Hematopoietic multipotent progenitor cell (in vitro differentiated cells): ENCODE measurements at places on chromosomes 7 and 10.
A peak's percentile ranks its signal among the peaks of the same experiment; 100 is the strongest.

DNA sequence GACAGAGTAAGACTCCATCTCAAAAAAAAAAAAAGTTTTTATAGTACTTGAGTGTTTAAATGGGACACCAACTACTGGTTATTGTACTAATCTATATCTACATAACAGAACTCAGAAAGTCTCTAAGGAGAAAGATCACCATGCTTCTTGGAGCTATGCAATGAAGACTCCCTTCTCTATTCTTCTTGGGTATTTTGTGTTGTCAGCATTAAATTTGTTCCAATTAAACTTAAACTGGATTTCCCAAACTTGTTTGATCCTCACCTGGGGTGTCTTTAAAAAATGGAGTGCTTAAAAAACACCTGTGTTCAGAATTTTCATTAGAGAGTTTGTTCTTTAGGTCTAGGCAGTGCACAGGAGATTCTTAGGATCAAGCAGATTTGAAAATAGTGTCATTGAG is 536.0 kb downstream of the GATA3 start:
- DNase-seq: no peak

DNA sequence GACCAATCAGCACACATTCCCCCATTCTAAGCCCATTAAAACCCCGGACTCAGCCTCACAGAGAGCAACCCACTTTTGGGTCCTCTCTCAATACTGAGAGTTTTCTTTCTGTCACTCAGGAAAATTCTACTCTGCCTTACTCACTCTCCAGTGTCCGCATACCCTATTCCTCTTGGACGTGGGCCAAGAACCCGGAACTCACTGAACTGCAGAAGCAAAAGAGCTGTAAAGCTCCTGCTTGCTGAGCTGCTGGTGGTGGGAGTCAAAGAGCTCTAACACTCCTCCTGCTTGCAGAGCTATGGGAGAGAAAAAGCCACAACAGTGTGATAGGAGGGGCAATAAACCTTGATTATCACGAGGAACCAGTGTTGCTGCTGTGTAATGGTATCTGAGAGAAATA is 386.9 kb downstream of the POM121L12 start:
- DNase-seq: no peak

GRCh38 chr7:4998244-4998643 is 39.3 kb upstream of the MMD2 start:
- DNase-seq: no peak

DNA sequence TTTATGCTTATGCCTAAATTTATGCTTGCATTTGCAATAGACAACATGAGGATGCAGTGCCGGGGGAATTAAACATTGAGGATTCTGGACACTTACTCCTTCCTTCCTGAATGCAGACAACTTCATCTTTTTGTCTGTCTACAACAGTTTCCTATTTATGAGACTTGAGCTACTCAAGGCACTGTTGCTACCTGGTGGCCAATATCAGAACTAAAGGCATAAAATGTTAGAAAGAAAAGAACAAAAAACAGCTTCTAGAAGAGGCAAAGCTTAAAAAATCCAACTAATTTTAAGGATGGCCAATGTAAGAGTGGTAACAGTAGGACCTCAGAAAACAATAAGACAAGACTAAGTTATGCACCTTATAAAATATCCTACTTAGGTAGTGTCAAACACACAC is 144.5 kb upstream of the PTN start:
- no peak for DNase-seq

GRCh38 chr7:1673581-1674118 is 3.6 kb downstream of the ELFN1 start:
- DNase-seq: no peak

DNA sequence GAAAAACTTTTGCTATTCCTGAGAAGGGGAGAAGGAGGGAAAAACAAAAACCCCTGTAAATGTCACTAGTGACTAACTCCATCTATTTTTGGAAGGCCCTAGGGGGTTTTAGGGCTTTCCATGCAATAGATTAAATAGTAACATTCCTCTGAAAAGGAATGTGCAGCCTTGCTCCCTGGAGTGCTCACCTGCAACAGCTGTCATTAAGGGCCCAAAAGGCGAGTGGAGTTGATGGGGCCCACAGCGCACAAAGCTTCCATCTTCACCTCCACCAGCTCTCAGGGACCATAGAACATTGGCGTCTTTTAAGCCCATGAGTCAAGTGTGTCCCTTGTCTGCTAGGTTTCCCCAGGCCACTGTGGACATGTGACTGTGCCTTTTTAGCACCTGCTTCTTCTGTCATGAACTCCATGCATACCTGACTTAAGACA is 58.0 kb upstream of the IL6 start:
- no peak for DNase-seq

DNA sequence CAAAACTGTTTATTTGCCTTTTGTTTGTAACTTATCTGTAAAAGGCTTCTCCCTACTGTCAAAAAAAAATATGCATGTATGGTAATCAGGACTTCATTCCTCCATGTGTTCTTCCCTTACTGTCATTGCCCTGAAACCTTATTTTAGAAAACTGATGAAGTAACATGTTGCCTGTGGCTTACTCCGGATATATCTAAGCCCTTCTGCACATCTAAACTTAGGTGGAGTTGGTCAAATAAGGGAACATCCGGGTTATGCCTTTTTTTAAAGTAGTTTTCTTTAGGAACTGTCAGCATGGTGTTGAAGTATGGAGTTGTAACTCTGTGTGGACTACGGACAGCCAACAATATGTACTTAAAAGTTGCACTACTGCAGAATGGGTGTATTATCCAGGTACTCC is 6.2 kb downstream of the SAR1A start:
- DNase-seq: no peak

- DNase-seq: no peak
These were observed 8.1 kb downstream of the ASB4 start for GRCh38 chr7:95493844-95494243.

DNA sequence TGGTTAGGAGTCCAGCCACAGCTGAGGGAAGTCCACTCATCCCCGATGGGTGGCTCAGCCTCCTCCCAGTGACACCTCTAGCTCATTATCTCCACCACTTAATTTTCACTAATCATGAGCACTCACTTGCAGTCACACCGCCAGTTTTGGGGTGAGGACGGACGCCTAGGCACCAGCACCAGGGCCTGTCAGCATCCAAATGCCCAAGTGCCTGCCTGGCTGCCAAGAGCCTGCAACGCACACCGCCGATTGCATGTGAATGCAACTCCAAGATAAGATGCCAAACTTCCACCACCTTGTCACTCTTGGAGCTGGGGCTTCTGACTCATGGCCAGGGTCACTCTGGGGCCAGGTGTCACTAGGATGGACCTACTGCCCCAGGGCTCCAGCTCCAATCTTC is 24.4 kb upstream of the SMARCD3 start:
- DNase-seq: peak; percentile 18
